ENCODE measurements at places on chromosomes 5 and 9. TPM values are rescaled to one million over a fixed set of nuclear protein-coding genes. Genes with fewer than 3 reads are reported as not detected.

The FYB1 gene
- total RNA-seq = not detected

The HAVCR2 gene
- not detected for total RNA-seq

The APBB3 gene
- 3.5 TPM for total RNA-seq

The ADAMTS12 gene
- total RNA-seq = 3.3 TPM

The SARDH gene
- total RNA-seq = 0.07 TPM

GRCh38 chr9:136837146-136837855 is 5.0 kb upstream of the AJM1 start:
- DNase-seq = no peak

GRCh38 chr5:140481758-140482157 is 65.7 kb upstream of the EIF4EBP3 start:
- no peak for DNase-seq

DNA sequence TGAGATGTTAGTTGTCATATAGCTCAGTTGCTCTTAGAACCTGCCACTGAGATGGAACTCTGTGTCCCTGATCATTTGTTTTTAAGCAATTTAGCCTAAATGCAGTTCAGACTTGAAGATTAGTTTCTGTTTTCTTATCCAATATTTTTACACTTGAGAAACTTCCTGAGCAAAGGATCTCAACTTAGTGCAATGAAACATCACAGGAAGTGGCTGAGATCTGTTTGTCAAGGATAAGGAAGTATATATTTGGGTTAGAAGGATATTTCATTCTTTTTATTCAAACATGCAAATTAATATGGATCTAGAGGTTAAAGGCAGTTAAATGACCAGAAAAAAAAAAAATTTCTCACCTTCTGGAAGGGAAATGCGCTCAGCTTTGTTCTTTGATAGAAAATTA is 19.7 kb upstream of the F2R start:
- no peak for DNase-seq

DNA sequence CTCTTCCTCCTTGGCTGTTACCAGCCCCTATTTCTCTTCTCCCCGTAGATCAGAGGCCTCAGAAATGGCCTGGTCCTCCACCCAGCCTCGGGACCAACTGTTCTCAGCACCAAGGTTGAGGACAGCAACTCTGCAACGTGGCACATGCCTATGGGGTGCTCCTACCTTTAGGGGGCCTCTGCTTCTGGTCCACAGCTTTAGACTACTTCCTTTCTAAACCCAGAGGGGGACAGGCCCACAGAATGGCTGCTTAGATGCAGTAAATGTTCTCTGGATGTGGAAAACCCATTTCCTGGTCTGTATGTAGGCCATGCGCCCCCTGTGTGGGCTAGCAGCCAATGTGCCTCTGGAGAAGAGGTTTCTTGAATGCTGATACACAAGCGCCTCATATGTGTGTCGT is 68.4 kb downstream of the NRG2 start:
- no peak for DNase-seq

DNA sequence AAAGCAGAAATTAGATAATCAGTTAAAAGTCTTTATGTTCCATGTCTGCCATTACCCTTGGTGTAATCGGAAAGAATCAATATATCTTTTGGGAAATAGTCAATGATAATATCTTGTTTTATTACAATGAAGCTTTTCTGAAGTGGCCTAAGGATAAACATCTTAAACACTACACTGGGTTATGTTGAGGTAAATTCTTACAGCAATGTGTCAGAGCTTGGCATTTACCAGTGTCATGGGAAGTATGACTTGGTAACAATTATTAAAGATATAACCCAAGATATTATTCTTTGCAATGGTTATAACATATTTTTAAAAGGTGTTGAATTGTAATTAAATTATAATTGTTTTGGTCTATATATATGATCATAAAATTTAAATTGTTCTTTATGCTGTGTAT is 84.7 kb downstream of the CFAP95 start:
- DNase-seq = no peak

GRCh38 chr5:34587355-34588241 is 68.5 kb upstream of the RAI14 start:
- DNase-seq = no peak

DNA sequence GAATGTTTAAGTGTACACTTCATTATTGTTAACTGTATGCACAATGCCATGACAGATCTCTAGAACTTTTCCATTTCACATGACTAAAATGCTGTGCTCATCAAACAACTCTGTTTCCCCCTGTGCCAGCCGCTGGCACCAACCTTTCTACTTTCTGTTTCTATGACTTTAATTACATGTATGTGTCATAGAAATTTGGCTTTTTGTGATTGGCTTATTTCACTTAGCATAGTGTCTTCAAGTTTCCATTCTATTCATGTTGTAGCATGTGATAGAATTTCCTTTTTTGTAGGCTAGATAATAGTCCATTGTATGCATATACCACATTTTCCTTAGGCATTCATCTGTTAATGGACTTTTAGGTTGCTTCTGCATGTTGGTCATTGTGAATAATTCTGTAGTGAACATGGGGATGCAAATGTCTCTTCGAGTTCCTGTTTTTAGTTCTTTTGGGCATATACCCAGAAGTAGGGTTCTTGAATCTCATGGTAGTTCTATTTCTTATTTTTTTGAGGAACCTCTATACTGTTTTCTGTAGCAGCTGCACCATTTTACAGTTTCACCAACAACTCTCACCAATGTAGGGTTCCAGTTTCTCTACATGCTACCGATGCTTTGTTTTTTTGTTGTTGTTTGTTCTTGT is 184.4 kb upstream of the DMRT1 start:
- DNase-seq = no peak

DNA sequence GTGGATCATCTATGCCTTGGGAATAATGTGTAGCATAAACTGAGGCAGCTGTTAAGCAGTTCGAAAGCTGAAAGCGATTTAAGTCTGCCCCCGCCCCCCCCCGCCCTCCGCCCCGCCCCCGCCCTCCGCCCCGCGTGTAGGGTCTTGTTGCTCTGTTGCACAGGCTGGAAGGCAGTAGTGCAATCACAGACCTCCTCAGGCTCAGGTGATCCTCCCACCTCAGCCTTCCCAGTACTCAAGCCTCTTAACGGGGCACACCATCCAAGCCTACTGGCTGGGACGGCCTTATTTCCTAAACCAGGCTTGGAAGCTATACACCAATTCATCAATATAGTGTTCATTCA is 945 bp downstream of the ANKDD1B start:
- no peak for DNase-seq

- no peak for DNase-seq
Measured at GRCh38 chr5:82244151-82244550, 34.0 kb downstream of the RPS23 start.

DNA sequence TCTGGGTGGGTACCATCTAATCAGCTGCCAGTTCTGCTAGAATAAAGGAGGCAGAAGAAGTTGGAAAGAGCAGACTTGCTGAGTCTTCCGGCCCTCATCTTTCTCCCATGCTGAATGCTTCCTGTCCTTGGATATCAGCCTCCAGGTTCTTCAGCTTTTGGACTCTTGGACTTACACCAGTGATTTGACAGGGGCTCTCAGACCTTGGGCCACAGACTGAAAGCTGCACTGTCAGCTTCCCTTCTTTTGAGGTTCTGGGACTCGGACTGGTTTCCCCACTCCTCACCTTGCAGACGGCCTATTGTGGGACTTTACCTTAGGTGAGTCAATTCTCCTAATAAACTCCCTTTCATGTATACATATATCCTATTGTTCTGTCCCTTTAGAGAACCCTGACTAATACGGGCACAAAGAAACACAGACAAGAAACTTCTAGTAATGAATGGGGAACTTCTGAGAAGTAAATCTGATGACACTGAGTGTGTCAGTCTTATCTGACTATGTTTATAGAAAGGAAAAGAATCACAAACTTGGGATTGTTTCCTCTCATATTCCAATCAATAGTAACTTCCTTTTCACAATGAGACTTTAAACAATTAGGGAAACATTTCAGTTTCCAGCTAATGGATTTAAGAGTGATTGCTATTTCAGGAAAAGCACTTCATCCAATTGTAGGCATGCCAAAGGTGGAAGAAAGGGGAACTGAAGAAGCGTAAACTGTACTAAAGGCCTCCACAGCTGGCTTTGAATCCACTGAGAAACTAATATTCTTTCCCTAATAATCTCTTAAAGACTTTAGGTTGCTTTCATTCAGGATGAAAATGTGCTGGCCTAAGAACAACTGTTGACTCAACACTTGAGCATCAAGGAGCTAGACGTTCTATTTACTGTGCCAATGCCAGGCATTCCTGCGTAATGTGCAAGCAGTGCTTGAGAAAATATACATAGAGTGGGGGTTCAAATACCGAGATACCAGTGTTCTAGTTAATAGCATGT is 127.9 kb upstream of the PTGER4 start:
- DNase-seq = peak; percentile 60

DNA sequence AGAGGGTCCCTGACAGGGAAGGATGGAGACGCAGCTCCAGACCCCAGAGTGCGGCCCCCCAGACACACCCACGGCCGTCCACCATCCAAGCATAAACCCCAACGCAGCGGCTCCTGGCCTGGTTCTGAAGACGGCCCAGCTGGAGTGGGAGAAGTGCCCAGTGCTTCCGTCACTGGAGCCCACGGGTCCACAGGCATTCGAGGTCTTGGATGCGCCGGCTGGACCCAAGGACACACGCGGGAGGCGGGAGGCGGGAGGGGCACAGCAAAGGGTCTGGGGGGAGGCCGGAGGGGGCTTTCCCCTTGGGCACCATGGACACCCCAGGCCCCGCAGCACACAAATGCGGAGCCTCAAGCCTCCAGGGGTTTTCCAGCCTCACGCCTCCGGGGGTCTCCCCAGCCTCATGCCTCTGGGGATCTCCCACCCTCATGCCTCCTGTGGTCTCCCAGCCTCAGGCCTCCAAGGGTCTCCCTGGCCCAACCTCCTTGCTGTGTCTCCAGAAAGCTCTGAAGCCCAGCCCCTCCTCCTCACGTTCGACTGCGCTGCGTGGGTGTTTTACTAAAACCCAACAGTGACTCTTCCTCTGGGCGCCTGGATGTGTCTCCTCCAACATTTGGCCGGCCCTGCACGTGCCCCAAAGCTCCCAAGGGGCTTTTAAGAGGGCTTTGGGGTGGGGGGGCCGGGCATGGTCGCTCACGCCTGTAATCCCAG is 15.2 kb downstream of the EXD3 start:
- DNase-seq = no peak

DNA sequence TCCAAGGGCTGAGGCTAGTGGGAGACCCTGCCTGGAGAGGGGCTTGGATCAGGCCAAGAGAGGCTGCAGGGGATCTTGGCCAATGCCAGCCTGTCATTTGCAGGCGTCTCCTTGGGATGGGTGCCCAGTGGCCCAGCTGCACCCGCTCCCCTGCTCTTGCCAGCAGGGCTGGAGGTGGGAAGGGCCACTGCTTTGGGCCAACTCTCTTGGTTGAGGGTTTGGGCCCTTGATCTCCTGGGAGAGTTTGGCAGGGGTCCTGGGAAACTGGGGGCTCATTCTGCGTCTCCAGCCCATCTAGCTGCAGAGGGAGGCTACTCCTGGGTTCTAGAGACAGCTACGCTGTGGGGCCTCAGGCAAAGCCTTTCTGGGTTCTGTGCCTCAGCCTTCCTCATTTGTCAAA is 10.5 kb downstream of the PSD2 start:
- DNase-seq = no peak

Data from epithelial cell of proximal tubule (primary cell).